Suprapubic skin (tissue), 4 donors: ENCODE measurements at places on chromosomes 4 and X.

DNA sequence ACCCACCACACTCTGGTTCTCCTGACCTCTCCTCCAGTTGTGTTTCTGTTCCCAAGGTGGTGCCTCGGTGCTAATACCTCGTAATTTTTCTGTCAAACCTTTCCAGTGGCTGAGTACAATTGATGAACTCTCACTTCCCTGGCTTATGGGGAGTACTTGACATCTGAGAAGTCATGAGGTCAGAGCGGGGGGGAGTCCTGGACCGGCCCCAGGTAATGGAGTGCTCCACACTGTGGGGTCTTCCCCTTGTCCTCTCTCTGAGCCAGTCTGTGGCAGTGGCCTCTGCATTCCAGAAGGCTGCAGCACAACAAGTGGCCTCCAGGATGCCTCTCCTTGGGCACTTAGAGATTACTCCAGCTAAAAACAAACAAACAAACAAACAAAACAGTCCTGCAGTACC, 122.5 kb upstream of the TRIM2 start:
- no peak for DNase-seq

- DNase-seq: no peak
Observed at GRCh38 chrX:5802391-5802790, 426.3 kb downstream of the NLGN4X start.

DNA sequence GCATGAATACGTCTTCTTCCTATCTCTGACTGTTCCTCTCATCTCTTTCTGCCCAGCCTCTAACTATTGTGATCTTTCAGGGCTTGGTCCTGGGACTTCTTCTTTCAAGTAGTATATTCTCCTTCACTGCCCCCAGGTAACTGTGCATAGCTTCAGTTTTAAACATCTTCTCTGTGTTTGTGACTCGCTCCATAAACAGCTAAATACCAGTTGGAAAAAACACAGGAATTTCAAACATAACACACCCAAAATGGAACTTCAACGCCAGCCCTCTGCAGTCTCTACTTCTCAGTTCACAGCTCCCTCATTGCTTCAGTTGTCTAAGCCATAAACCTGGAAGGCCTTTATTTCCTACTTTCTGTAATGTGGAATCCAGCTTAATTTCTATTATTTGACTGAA, 16.6 kb downstream of the TRIML2 start:
- DNase-seq: no peak

DNA sequence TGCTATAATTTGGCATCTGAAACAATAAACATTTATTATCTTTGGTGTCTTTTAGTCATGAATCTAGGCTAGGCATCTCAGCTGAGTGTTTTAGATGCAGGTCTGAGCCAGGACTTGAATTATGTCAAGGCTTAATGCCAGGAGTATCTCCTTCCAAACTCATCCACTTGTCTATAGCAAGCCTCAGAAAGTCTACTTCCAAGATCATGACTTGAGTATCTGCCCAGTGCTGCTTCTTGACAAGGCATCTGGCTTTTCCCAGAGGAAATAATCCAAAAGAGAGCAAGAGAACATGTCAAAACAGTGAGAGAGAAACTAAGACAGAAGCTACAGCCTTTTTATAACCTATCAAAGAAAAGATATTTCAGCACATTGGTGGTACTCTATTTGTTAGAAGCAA, 1052.1 kb upstream of the PCDH10 start:
- DNase-seq: no peak

- DNase-seq: peak; percentile 63
Observed at GRCh38 chr4:109302361-109303139, at the start of gene COL25A1. TSS of gene COL25A1 (minus strand) at chr4:109302658.

- DNase-seq: no peak
Observed at GRCh38 chr4:76898385-76898692, 395 bp upstream of the SOWAHB start.
